ENCODE measurements at places on chromosomes 12 and 14. TPM values are rescaled to one million over a fixed set of nuclear protein-coding genes. Genes with fewer than 3 reads are reported as not detected.

DNA sequence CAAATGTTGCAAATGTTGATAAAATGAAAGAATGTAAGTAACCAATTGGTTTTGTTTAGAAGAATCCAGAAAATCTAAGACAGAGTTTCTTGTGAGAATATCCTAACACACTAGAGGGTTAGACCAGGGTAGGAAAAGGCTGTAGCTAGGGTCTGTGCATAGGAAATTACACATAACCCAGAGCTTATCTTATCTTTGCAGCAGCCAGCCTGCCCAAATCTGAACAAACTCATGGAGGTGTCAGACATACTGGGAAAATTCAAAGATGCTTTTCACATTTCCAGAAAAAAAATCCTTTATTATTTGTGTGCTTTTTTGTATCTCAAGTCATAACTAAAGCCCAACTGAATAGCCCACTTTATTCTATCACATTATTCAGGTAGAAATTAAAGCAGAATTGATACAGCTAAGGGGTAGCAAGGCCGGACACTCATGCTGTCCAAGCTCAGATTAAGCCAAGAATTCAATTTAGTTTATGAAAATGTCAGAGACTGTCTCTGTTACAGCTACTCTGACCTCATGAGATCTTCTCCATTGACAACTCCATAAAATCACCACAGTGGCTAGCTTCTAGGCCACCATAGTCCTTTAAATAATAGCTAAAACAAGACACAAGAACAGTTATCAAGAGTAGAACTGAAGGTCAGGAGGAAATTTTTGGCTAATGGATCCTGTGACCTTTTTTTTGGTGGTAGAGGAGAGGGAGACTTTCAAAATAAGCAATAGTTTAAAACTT, 169.6 kb upstream of the RASSF8 start:
- DNase-seq: no peak

Gene ADSS1
- total RNA-seq: 5.4 TPM

GRCh38 chr14:100810435-100810834, 15.5 kb upstream of the MEG3 start:
- no peak for DNase-seq

GRCh38 chr12:108596854-108597558, 878 bp downstream of the TMEM119 start:
- no peak for DNase-seq

Gene POTEG
- total RNA-seq: not detected

Data from urinary bladder (tissue), 4 donors.